HepG2 (cell line): ENCODE measurements at places on chromosomes 6 and 20. TPM values are rescaled to one million over a fixed set of nuclear protein-coding genes. Genes with fewer than 3 reads are reported as not detected.

ADGB gene
- not detected in 2 replicates for total RNA-seq

NFATC2 gene
- 3.3 and 8.0 TPM in 2 replicates for total RNA-seq

BTN1A1 gene
- not detected in 2 replicates for total RNA-seq

FAM83D gene
- 64.0 and 76.5 TPM in 2 replicates for total RNA-seq

AGPAT4 gene
- 0.04 and 0.07 TPM in 2 replicates for total RNA-seq

SYNGAP1 gene
- 0.41 and 0.75 TPM in 2 replicates for total RNA-seq

DNA sequence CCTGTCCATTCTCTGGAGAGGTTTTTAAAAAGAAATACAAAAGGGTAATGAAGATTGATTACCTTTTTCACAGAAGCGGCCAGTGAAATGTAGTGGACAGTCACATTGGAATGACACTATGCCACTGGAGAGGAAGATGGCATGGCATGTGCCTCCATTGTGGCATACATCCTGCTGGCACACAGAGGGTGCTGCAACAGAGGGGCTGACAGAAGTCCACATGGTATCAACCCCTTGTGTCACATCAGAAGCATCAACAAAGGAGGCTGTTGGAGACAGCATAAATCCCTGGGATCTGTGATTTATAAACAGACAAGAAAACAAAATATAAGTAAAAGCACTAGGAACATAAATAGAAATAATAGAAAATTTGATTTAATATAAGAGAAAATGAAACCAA, 594.9 kb downstream of the PHF3 start:
- no peaks in the 10 kb centered on the region; the same call in 1 of the 2 replicates for H3K27me3 ChIP-seq
- no peak overlapping the region for H3K4me3 ChIP-seq
- no peaks in the 10 kb centered on the region for H3K36me3 ChIP-seq
- no peak overlapping the region for H3K27ac ChIP-seq
- no peak for DNase-seq

- H3K36me3 ChIP-seq: no peaks in the 10 kb centered on the region
- no peaks in the 10 kb centered on the region for H3K4me1 ChIP-seq
- H3K4me3 ChIP-seq: no peak overlapping the region
- H3K27ac ChIP-seq: no peak overlapping the region
- H3K27me3 ChIP-seq: no peaks in the 10 kb centered on the region
These were observed 27.0 kb upstream of the SSTR4 start for GRCh38 chr20:23007886-23008655.

DNA sequence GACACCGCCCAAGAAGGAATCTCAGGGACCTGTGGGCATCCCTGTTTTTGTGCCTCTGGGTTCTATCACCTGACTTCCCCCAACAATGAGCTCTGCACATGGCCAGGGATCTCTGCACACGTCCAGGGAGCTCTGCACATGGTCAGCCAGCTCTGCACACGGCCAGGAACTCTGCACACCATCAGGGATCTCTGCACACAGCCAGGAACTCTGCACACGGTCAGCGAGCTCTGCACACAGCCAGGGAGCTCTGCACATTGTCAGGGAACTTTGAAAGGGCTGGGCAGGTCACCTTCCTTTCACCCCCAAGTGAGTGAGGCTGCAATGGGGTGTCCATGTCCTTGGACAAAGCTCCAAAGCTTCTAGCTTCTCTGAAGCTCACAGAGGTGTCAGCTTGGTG, 5.2 kb upstream of the SLCO4A1 start:
- no peak overlapping the region for H3K27ac ChIP-seq

GRCh38 chr20:62962891-62963613, 10.5 kb downstream of the SLC17A9 start:
- H3K27me3 ChIP-seq: no peaks in the 10 kb centered on the region
- no peak overlapping the region for H3K27ac ChIP-seq
- no peak for DNase-seq
- H3K4me3 ChIP-seq: no peak overlapping the region
- peaks cover 71% of the 10 kb centered on the region for H3K36me3 ChIP-seq

DNA sequence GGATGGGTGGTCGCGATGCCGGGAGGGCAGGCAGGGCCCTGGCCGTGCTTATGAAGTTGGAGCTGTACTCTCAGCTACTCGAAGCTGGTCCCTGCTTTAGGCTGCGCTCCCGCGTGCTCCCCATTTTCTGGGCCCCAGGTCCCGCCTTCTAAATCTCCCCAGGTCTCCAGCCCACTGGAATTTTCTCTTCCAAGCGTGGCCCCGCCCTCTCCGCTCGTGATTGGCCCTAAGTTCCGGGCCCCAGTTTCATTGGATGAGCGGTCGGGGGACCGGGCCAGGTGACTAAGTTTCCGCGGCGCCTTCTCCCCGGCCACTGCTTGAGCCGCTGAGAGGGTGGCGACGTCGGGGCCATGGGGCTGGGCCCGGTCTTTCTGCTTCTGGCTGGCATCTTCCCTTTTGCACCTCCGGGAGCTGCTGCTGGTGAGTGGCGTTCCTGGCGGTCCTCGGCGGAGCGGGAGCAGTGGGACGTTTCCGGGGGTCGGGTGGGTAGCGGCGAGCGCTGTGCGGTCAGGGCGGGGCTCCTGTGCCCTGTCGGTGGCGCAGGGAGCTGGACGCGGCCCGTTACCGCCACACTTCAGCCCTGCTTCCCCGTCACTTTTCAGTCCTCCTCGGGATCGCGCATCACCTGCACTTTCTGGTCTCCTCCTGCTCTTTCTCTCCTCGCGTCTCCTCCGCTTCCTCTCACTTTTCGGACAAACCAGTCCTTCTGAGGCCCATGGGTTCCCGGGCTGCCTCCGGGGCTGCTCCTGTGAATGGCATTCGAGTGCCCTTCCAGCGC, at the start of gene MICA:
TSS of gene MICA (plus strand) at position 313 of the 778 bp plus-strand sequence. CDS start at position 351, 38 bp downstream.
- peak; percentile 91 for DNase-seq
- H3K27me3 ChIP-seq: no peaks in the 10 kb centered on the region
- peaks cover 67% of the 10 kb centered on the region for H3K4me1 ChIP-seq
- H3K27ac ChIP-seq: peak within 1 kb of the TSS; percentile 87
- no peaks in the 10 kb centered on the region for H3K36me3 ChIP-seq

DNA sequence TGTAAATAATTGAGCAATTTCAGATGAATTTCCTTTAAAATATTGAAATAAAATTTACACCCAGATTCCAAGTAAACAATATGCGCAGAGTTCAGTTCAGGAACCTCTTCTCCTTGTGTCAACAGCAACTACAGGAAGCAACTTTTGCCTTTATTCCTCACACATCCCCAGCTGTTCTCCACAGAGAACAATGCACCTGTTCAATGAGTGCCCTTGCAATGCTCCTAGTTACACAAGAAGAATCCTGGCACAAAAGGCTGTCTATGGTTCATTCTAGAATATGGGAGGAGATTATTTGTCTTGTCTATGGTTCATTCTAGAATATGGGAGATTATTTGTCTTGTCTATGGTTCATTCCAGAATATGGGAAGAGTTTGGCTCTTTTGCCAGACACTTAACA, 454.9 kb downstream of the BTBD3 start:
- H3K27me3 ChIP-seq: no peaks in the 10 kb centered on the region
- no peak overlapping the region for H3K27ac ChIP-seq
- no peaks in the 10 kb centered on the region for H3K36me3 ChIP-seq
- no peaks in the 10 kb centered on the region for H3K4me1 ChIP-seq
- peak; percentile 16 for DNase-seq
- no peak overlapping the region for H3K4me3 ChIP-seq

DNA sequence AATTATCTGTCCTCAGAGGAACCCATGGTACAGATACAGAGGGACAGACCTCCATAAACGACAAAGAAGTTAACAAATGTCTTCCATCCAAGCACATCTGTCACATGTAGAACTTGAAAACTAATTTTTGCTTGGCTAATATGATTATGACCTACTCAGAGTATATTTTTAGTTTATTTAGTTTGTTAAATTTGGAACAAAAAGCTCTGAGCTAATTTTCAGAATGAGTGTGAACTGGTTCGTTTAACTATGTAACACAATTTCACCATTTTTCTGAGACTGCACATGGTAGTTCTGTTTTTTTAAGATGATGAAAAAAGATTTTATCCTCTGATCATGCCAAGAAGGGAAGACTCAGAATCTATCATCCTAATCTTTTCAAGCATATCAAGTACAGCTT, 34.4 kb upstream of the PREP start:
- no peak overlapping the region for H3K4me3 ChIP-seq
- no peaks in the 10 kb centered on the region for H3K4me1 ChIP-seq
- H3K27me3 ChIP-seq: no peaks in the 10 kb centered on the region
- DNase-seq: no peak

- peaks cover 25% of the 10 kb centered on the region; the same call in 1 of the 2 replicates for H3K4me1 ChIP-seq
- H3K27ac ChIP-seq: peak overlapping the region; percentile 93
- no peaks in the 10 kb centered on the region for H3K27me3 ChIP-seq
- 0 out of 2 replicates have a peak, but pooled peaks cover 2% of the 10 kb centered on the region for H3K36me3 ChIP-seq
- peak overlapping the region; percentile 83 for H3K4me3 ChIP-seq
These were observed 3.0 kb downstream of the E2F3 start for GRCh38 chr6:20404641-20405032.

- no peak for DNase-seq
- no peak overlapping the region for H3K4me3 ChIP-seq
- no peaks in the 10 kb centered on the region for H3K36me3 ChIP-seq
- no peak overlapping the region for H3K27ac ChIP-seq
- no peaks in the 10 kb centered on the region for H3K27me3 ChIP-seq
These were observed 31.2 kb upstream of the MANEA start for GRCh38 chr6:95546148-95546547.

- H3K4me3 ChIP-seq: no peak overlapping the region
- no peaks in the 10 kb centered on the region for H3K27me3 ChIP-seq
- DNase-seq: no peak
- H3K4me1 ChIP-seq: no peaks in the 10 kb centered on the region
These were observed 483.4 kb upstream of the FLRT3 start for GRCh38 chr20:14820771-14821170.

DNA sequence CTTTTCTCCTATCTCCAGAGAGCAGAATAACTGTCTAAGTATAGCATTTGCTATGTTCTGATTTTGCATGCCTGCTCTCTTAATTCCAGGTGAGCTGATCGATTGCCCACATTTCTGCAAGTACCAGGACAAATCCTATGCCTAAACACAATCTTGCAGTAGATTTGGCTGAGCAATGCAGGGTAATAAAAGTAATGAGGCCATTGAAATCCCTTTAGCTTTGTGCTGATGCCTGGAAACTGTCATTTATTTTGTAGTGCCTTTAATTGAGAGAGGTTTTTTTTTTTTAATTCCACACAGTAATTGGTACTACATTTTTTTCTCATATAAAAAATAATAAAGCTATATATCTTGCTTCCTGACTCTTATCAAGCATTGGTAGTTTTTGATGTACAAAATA, 252.3 kb downstream of the NKAIN2 start:
- H3K27me3 ChIP-seq: no peaks in the 10 kb centered on the region
- no peak overlapping the region for H3K27ac ChIP-seq

DNA sequence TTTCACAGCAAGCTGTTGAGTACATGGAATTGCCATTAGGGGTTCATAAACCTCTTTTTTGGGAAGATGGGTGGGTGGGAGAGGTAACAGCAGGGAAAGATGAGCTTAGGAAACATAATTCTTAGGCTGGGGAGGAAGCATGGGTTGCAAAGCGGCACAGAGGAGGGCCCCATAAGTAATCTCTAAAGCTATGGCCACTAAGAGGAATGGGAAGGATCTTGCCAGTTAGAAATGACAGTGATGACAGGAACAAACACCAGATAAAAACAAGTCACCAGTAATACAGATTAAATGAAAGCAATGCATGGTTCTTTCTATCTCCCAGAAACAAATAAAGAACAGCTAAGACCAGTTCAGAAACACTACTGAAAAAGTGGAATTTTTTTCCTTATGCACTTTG, 31.0 kb upstream of the PRELID3B start:
- peaks cover 59% of the 10 kb centered on the region for H3K27me3 ChIP-seq
- no peaks in the 10 kb centered on the region for H3K36me3 ChIP-seq
- no peak for DNase-seq

GRCh38 chr20:58876437-58876836, 23.9 kb downstream of the GNAS start:
- no peaks in the 10 kb centered on the region for H3K36me3 ChIP-seq
- no peak for DNase-seq

DNA sequence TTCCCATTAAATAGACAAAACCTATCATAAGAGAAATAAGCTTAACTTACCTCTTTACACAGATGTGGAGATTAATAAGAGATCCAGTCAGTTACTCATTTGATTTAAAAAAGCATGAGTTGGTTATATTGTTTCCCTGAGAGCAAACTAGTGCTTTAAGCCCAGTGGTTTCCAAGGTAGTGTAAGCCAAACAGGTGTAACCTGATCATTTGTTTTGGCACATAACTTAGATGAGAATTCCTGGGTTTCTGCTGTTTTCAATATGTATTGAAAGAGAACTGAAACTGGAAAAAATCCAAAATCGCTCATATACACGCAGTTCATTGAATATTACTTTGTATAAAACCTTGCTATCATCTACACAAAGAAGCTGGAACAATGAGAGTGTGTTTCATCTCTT, 30.5 kb upstream of the SMIM8 start:
- H3K27me3 ChIP-seq: no peaks in the 10 kb centered on the region
- H3K36me3 ChIP-seq: no peaks in the 10 kb centered on the region
- H3K4me1 ChIP-seq: no peaks in the 10 kb centered on the region
- no peak overlapping the region for H3K4me3 ChIP-seq
- DNase-seq: no peak

GRCh38 chr20:21219686-21220085, 83.4 kb upstream of the XRN2 start:
- no peaks in the 10 kb centered on the region for H3K27me3 ChIP-seq
- peaks cover 15% of the 10 kb centered on the region for H3K36me3 ChIP-seq
- no peak overlapping the region for H3K4me3 ChIP-seq
- H3K4me1 ChIP-seq: no peaks in the 10 kb centered on the region
- no peak overlapping the region for H3K27ac ChIP-seq
